ENCODE measurements at places on chromosomes 12 and 14. TPM values are rescaled to one million over a fixed set of nuclear protein-coding genes. Genes with fewer than 3 reads are reported as not detected.

TMEM119 gene
- not detected for total RNA-seq

A2M gene
- 1.4 TPM for total RNA-seq

OTOGL gene
- total RNA-seq, result 0.63 TPM

GLI1 gene
- 0.07 TPM for total RNA-seq

KRT7 gene
- 288 TPM for total RNA-seq

MYF5 gene
- not detected for total RNA-seq

MMP17 gene
- 4.7 TPM for total RNA-seq

TC2N gene
- not detected for total RNA-seq

INHBE gene
- not detected for total RNA-seq

DPY19L2 gene
- total RNA-seq, result 0.20 TPM

PTGDR gene
- total RNA-seq, result not detected

EMC9 gene
- 27.6 TPM for total RNA-seq

TESPA1 gene
- not detected for total RNA-seq

GSG1 gene
- total RNA-seq, result not detected

PPM1H gene
- total RNA-seq, result 3.9 TPM

NELL2 gene
- total RNA-seq, result not detected

EPS8 gene
- total RNA-seq, result 35.0 TPM

MRPL51 gene
- 132 TPM for total RNA-seq

KRT4 gene
- not detected for total RNA-seq

BMP4 gene
- total RNA-seq, result 64.3 TPM

BEGAIN gene
- 0.13 TPM for total RNA-seq

ESRRB gene
- total RNA-seq, result not detected

STK38L gene
- total RNA-seq, result 26.6 TPM

DENND5B gene
- total RNA-seq, result 7.8 TPM

SPTLC2 gene
- total RNA-seq, result 48.1 TPM

SLC7A8 gene
- 0.46 TPM for total RNA-seq

PLEKHG3 gene
- total RNA-seq, result 2.5 TPM

GPRC5A gene
- total RNA-seq, result 15.1 TPM

PRPH gene
- total RNA-seq, result 0.26 TPM

TCL1A gene
- total RNA-seq, result not detected

CLEC2A gene
- not detected for total RNA-seq

C3AR1 gene
- total RNA-seq, result 0.28 TPM

MYBPC1 gene
- total RNA-seq, result not detected

FOXG1 gene
- total RNA-seq, result 0.26 TPM

ARMH4 gene
- 2.1 TPM for total RNA-seq

CD9 gene
- total RNA-seq, result 1,428 TPM

Data from pulmonary artery endothelial cell (primary cell).